ENCODE measurements at places on chromosomes 1 and 21. TPM values are rescaled to one million over a fixed set of nuclear protein-coding genes. Genes with fewer than 3 reads are reported as not detected.

DNA sequence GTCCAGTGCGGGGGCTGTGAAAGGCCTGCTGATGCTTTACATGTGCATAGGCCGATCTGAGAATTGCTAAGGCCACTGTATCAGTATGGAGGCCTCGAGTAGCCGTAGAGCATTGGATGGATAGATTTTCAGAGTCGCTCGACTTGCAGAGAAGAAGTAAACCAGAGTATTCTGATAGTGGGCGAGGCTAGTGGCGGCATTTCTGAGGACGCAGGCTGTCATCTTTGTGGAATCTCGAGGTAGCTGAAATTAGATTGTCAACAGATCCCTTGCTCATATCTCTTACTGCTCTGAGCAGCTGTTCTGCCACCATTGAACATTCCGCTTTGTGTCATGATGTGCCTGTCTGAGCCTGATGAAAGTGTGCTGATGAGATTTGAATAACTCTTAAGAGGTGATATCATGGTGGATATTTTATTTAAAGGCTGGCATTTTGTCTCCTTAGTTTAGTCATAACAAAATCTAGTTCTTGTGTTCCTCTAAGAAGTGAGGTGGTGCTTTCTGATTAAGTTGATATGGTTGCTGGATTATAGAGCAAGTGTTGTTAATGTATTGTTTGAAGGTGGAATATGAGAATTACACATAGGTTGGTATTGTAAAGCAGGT lies 1.5 kb downstream of the KIF1B start:
- no peak for DNase-seq

GRCh38 chr1:9539829-9540550 lies 725 bp downstream of the SLC25A33 start:
- peak; percentile 66 for DNase-seq

DNA sequence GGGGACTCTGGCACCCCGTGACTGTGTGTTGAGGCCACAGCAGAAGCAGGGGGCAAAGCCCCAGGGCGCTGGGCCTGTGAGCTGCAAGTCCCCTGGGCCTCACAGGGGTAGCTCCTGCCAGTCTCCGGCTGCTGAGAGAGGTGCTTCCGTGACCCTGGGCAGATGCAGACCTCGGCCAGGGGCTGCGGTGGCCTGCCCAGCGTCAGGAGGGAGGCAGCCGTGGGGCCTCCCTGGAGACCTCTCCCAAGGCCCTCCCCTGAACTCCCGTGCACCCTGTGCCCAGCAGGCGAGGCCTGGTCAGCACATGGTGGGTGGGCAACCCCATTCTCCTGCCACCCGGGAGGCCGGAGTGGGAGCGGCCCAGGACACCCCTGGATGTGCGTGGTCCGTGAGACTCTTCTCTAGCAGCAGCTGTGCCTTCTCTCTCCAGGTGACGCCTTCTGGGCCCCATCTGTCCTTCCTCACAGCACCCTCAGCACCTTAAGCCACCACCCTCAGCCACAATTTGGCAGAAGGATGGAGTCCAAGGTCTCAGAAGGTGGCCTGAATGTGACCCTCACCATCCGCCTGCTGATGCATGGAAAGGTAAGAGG lies 85.7 kb upstream of the COL6A1 start:
- peak; percentile 16 for DNase-seq

- DNase-seq = no peak
Observed at GRCh38 chr1:39657402-39657801, 14.5 kb downstream of the NT5C1A start.

- DNase-seq = no peak
Observed at GRCh38 chr21:36990508-36991205, 15.8 kb upstream of the RIPPLY3 start.

DNA sequence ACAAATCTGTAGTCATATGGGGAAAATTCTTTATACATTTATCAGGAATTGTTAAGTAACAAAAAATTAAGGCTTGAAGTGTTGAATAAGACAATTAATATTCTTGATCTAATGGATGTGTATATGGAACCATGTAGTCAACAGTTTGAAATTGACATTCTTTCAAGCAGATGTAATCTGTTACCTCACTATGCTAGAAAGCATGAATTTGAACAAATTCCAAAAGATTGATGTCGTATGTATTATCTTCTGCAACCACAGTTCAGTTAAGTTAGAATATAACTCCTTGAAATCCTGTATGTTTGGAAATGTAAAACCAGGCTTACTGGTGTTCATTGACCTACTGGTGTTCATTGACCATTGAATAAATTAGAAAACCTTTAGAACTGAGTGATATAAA lies 16.1 kb downstream of the CCDC18 start:
- no peak for DNase-seq

DNA sequence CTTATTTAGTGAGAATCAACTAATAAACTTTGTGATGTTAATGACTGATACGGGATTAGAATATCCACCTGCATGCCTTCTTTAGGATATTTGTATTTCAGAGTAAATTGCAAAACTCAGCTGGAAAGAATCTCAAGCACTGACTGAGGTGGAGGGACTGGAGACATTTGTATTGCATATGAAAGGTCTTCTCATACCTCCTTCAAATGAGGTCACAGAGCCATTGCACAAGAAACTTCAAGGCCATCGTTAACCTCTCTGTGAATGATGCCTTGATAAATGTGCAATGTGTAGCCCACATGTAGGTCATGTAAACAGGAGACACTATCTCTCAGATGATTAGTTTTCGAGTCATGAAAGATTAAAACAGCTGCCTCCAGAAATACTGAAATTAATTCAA lies 531.7 kb upstream of the PLXNA2 start:
- DNase-seq = no peak

DNA sequence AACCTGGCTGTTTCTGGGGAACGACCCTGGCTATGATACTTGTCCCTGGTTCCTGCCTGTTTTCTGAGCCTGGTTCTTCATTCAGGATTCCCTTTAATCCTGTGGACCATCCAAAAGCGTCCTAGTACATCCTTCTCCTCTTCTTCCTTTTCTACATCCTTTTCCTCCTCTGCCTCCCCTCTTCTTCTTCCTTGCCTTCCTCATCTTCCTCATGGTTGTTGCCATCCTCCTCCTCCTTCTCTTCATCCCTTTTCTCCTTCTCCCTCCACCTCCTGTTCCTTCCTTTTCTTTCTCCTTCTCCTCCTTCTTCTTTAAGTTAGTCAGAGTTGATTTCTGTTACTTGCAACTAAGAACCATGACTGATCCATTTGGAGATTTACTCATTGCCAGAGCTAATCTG lies 197.8 kb downstream of the FOXD2 start:
- no peak for DNase-seq

- DNase-seq = no peak
Observed at GRCh38 chr1:189103956-189104355, 1373.7 kb downstream of the BRINP3 start.

DNA sequence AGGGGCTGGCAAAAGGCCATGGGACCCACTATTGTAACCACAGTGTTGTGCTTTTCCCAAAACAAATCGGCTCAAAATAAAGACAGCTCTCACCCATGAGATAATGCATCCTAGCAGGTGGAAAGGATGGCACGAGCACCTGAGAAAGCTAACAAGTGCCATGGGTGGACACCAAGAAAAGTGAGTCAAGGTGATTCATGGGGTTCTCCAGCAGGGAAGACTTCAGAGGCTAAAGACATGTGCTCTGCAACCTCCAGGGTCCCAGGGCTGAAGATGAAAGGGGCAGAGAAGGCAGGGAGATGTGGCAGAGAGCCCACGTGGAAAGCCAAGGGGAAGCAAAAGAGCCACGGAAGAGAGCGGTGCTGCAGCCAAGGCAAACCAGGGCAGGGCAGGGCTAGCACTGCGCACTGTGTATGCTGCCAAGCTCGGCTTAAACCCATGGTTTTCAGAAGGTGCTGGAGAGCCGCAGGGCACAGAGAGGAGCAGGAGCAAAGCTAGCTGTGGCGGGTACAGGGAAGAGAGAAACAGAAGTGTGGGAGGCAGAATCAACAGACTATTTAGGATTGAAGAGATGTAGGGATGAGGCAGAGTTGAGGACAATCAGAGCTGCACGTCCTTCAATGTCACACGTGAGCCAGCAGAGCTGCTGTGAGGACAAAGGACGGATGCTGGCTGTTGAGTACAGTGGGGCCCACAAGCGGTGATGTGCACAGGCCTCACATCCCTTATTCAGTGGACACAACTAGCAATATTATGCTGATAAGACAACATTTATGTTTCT lies 41.8 kb upstream of the C1orf198 start:
- DNase-seq = peak; percentile 40

GRCh38 chr1:182507685-182508084 lies 57.7 kb downstream of the RGSL1 start:
- peak; percentile 32 for DNase-seq

DNA sequence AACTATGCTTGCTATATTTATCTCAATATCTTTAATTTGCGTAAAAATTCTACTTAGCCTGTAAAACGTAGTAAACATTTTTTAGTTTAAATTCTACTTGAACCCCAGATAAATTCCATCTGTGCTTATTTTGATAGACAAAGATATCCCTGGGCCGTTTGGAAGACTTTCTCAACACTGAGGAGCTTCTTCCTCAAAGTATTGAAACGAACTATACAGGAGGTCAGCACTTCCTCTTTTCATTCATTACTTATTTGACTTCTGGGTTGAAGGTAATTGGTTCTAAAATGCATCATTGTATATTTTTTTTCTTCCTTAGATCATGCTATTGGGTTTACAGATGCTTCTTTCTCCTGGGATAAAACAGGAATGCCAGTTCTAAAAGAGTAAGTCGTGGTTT lies 74.7 kb downstream of the HSPA13 start:
- no peak for DNase-seq

GRCh38 chr1:4951601-4952000 lies 297.2 kb downstream of the AJAP1 start:
- DNase-seq = no peak

GRCh38 chr1:7234471-7234755 lies 449.2 kb downstream of the CAMTA1 start:
- DNase-seq = no peak

GRCh38 chr1:110450929-110451328 lies at the start of gene PROK1:
Gene PROK1 (plus strand): TSS chr1:110451149. CDS start chr1:110451217, 68 bp downstream.
- no peak for DNase-seq

GRCh38 chr1:7228252-7228961 lies 443.2 kb downstream of the CAMTA1 start:
- DNase-seq = no peak

GRCh38 chr1:155990005-155990739 lies 11.8 kb upstream of the ARHGEF2 start:
- DNase-seq = no peak

- no peak for DNase-seq
Observed at GRCh38 chr1:154745286-154745731, 124.8 kb downstream of the KCNN3 start.

DNA sequence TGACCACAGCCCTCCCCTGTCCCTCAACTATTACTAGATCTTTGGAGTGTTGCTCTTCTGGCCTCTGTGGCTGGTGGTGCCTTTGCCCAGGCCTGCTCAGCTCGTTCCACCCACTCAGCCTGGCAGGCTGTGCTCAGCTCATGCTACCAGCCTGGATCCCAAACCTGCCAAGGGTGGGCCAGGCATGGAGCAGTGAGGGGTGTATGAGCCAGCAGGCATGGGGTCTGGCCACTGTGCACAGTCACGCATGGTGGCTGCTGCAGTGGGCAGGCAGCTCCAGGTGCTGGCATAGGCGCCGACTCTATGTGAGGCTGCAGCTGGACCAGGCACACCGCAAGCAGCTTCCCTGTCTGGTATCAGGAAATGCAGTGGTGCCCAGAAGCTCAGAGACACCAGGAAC lies 449.9 kb downstream of the MATN1 start:
- no peak for DNase-seq

DNA sequence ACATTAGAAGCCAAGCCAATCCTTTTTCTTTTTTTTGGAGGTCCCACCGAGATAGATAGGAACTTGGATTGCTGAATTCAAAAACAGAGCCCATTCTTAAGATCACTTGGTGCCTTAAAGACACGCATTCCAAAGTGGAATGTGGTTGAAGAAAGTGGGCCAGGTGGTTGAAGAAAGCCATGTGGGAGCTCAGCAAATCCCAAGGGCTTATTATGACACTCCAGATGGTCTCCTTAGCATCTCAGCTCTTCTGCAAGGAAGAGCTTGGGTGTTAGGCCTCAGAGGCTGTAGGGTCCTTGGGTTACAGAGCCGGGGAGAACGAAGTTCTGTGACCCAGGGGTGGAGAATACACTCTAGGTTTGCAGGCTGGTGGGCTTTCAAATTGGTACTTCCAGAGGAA lies 13.5 kb downstream of the TOR3A start:
- no peak for DNase-seq

- DNase-seq = peak; percentile 20
Observed at GRCh38 chr1:185559684-185560331, 174.4 kb upstream of the HMCN1 start.

DNA sequence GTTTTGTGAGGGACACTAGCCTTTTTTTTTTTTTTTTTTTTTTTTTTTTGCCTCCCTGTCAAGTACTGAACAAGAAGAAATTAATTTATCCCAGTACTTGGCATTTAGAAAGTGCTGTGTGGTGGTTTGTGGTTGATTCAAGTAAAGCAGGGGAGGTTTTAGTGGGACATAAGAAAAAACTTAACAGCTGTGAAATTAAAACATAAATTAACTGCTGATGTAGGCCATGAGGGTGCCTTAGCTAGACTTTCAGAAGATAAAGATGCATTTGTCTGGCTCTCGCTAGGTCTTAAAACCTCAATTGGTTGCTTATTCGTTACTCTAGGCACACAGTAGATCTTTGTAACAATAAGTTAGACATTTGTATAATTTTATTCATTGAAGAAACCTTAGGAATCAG lies 52.3 kb downstream of the SPATA46 start:
- DNase-seq = no peak

GRCh38 chr1:25707280-25708016 lies 90.9 kb downstream of the MAN1C1 start:
- no peak for DNase-seq

GRCh38 chr21:35989138-35989735 lies 71.1 kb downstream of the SETD4 start:
- DNase-seq = peak; percentile 53

DNA sequence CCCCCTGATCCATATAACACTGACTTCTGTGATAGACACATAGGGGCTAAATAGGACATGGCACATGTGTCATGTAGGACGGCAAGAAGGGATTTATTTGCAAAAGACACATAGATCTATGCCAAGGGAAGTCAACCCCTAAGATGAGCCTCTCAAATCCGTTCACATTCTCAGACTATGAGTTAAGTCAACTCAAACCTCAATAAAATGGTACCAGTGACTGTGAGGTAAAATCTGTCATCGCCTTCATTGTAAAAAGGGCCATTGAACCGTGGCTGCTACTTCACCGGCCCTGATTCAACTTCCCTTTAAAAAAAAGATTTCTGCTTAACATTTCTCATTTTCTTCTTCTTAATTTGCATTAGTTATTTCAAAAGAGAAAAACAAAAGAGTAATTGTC lies 144.0 kb downstream of the ZNF281 start:
- DNase-seq = no peak

GRCh38 chr1:53440633-53441032 lies 18.6 kb upstream of the DMRTB1 start:
- no peak for DNase-seq

- DNase-seq = no peak
Observed at GRCh38 chr1:71522721-71523120, 441.9 kb upstream of the ZRANB2 start.

- DNase-seq = no peak
Observed at GRCh38 chr1:164673584-164674214, 114.7 kb downstream of the PBX1 start.

The AMPD2 gene
- 25.8 TPM for total RNA-seq

The RSPO1 gene
- total RNA-seq = 1.4 TPM

The SRGAP2 gene
- 31.3 TPM for total RNA-seq

The LMNA gene
- 264 TPM for total RNA-seq

The UBE2U gene
- total RNA-seq = not detected

The TRIM46 gene
- 0.15 TPM for total RNA-seq

The SMIM11 gene
- 6.1 TPM for total RNA-seq

The ABCD3 gene
- 53.3 TPM for total RNA-seq

The ARHGEF16 gene
- 2.3 TPM for total RNA-seq
